Activated naive CD8-positive, alpha-beta T cell treated with anti-CD3 and anti-CD28 coated beads, Interleukin-2, amount 10 ng/mL, durations not matched to agents 7 days and 5 days (primary cell): ENCODE measurements at places on chromosomes 11 and 22.

- peak; percentile 60 for DNase-seq
Measured at GRCh38 chr11:120172054-120172911, 34.4 kb upstream of the TRIM29 start.

- no peak for DNase-seq
Measured at GRCh38 chr11:44005956-44006355, 41.8 kb upstream of the ACCSL start.

- DNase-seq, result no peak
Measured at GRCh38 chr11:35822815-35823495, 120.9 kb upstream of the LDLRAD3 start.

DNA sequence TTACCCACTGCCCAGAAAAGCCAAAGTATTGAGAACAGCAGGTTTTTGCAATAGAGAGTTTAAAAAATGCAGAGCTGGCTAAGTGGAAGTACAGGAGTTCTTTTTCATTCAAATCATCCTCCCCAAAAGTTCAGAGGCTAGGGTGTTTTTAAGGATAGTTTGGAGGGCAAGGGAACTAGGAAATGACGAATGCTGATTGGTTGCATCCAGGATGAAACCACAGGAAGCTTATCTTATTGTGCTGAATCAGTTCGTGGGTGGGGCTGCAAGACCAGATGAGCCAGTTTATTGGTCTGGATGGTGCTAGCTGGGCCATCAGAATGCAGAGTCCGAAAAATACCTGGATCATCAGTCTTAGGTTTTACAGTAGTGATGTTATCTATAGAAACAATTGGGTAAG lies 1427.1 kb downstream of the LRRC4C start:
- no peak for DNase-seq
